Sigmoid colon (tissue), 7 donors: ENCODE measurements at places on chromosomes 3 and 15. TPM values are rescaled to one million over a fixed set of nuclear protein-coding genes. Genes with fewer than 3 reads are reported as not detected.

The IGF1R gene
- polyA plus RNA-seq, result 1.2 TPM

The CA12 gene
- 29.4 TPM for polyA plus RNA-seq

The AGTR1 gene
- polyA plus RNA-seq, result not detected

The FEZF2 gene
- polyA plus RNA-seq, result not detected

The CXCR6 gene
- polyA plus RNA-seq, result not detected

The LAMB2 gene
- polyA plus RNA-seq, result 85.0 TPM

The CHRM5 gene
- not detected for polyA plus RNA-seq

The NR2E3 gene
- 5.4 TPM for polyA plus RNA-seq

The SMCO1 gene
- not detected for polyA plus RNA-seq

The ECE2 gene
- not detected for polyA plus RNA-seq

The GOLGA6A gene
- not detected for polyA plus RNA-seq

The GPR87 gene
- 0.07 TPM for polyA plus RNA-seq

The SCAANT1 gene
- not detected for polyA plus RNA-seq

The BNC1 gene
- polyA plus RNA-seq, result not detected

The AP3B2 gene
- 1.3 TPM for polyA plus RNA-seq

The SLC6A20 gene
- polyA plus RNA-seq, result not detected

The QTRT2 gene
- polyA plus RNA-seq, result 6.6 TPM

The MCTP2 gene
- 7.2 TPM for polyA plus RNA-seq
